IPS-NIHi11 (cell line): ENCODE measurements at places on chromosomes 1 and 21.

DNA sequence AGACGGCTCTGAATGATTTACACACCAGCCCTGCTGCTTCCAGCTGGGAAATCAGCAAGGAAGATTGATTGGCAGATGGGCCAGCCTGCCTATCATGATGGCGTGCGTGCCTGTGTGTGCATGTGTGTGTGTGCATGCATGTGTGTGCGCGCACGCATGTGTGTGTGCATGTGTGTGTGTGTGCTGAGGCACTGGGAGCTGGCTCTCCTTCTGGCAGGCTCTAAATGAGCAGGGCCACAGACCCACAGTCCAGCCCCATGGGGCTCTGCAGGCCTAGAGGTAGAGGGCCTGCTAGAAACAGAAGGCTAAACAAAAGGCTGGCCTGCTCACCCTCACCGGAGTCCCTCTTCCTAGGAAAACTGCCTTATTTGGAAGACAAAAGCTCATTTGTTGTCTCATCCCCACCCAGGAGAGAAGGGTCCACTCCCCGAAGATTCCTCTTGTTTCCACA is 6.0 kb downstream of the KLHDC8A start:
- DNase-seq = peak; percentile 55

GRCh38 chr1:206710460-206710823 is 25.7 kb downstream of the MAPKAPK2 start:
- DNase-seq = no peak

- no peak for DNase-seq
These were observed 24.1 kb upstream of the LCE5A start for GRCh38 chr1:152486400-152487006.

DNA sequence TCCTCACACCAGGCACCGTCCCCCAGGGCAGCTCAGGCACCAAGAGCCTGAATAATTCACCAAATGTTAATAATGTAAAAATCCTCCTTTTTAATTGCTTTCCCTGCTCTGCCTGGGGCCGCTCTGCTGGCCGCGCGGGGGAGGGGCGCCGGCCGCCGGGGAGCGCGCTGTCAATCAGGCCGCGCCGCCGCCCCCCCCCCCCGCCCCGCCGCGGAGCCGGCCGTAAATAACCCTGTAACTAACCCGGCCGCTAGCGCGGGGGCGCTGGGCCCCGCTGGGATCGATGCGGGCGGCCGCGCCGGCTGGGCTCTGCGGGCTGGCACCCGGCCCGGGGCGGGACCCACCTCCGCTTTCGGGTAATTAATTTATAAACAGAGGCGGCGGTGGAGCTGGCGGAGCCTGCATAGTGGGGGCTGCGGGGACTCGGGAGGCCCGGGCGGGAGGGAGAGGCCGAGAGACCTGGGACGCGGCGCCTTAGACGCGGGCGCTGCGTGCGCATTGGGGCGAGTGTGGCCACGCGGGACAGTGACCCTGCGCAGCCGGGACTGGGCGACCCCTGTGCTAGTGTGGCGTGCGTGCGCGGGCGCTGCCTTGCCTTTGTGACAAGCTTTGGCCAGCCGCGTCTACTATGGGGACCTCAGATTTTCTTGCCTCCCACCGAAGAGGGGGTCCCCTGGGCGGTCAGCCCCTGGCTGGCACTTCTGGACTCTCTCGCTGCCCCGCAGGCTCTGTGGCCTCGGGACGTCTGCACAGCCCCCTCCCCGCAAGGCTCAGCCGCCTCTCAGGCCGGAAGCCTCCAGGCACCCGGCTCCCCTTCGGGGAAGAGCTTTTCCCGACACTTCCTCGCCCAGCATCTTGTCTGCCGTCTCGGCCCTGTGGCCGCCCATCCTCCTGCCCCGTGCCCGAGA is 16.6 kb downstream of the SAMD11 start:
- DNase-seq = peak; percentile 78

GRCh38 chr21:29481641-29482040 is 182.9 kb downstream of the BACH1 start:
- DNase-seq = no peak

DNA sequence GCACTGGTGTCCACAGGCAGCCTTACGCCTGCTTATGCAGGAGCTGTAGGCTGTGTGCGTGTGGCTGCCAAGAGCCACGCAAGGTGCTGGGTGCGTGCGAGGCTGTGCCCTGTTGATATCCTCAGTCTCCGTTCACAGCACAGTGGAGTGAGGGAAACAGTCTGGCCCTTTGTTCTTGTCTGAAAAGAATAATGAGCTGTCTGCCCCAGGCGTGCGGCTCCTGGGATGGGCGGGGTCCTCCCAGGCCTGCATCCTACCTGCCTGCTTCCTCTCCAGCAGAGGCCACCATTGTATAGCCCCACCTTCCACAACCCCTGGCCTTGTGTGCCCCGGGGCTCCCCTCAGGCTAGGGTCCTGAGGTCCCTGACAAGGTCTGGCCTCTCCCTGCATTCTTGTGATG is 47.0 kb upstream of the KDM4A start:
- DNase-seq = no peak

DNA sequence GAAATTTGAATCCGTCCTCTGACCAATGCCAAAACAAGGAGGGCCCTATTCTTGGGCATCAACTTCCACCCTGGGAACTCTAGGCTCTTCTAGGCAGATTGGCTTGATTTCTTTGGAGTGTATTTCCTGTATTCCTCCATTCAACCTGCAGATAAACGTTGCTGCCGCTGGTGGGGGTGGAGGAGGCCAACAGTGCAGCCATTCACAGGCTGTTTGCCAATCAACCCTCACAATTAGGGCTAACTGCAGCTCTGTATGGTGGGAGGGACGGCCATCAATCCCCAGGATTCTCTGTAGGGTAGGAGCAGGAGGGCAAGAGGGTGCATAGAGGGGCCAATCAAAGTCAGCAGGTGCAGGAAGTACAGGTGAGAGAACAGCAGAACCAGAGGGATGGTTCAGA is 273.1 kb upstream of the PROX1 start:
- peak; percentile 24 for DNase-seq

GRCh38 chr1:28200234-28200873 is 23.9 kb upstream of the PTAFR start:
- no peak for DNase-seq

DNA sequence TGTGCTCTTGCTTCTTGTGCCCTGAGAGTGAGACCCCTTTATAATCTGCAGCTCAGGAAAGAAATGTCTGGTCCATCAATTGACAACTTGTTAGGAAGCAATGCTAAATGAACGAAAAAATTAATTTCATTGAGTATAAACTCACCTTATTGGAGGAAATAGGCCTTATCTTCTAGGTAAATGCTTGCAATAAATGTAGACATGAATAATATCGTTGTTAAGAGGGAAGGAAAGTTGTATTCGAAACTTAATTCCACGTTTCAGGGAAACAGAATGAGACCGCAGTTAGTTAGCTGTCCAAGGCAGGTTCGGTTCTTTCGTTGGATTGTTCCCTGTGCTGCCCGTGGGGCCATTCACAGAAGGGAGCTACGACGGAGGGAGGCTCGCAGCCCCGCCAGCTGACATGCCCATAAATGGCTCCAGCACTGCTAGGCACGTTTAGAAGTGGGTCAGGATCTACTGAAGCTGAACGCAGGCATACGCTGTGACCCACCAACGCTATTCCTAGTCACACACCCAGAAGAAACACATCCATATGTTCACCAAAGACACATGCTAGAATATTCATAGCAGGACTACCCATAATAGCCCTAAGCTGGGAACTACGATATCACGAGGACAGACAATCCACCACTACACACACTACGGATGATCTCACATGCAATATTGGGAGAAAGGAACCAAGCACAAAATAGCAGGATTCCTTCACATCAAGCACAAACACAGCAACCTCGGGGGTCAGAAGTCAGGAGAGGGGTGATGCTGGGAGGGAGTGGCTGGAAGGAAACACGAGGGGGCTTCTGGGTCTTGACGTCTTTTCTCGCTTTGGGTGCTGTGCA is 56.2 kb upstream of the LBR start:
- DNase-seq = no peak

- DNase-seq = no peak
These were observed 37.0 kb downstream of the ARHGEF10L start for GRCh38 chr1:17576519-17576853.

- DNase-seq = no peak
These were observed 66.1 kb upstream of the RPL11 start for GRCh38 chr1:23625459-23625858.

DNA sequence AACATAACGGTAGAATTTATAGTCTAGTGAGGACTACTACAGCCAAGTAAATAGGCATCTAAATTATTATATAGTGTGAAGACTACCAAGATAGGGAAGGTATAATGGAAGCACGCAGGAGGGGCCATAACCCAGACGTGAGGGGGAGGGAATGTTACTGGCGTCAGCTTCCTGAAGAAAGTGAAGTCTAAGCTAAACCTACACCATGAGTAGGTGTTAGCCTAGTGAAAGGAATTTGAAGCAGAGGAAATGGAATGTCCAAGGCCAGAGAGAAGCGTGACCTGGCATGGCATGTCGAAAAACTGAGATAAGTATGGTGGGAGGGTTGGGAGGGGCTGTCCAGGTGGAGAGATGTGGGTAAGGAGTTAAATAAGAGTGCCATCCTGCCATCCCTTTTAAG is 140.5 kb downstream of the SLC44A5 start:
- DNase-seq = no peak

- no peak for DNase-seq
These were observed 142.2 kb upstream of the CACNA1E start for GRCh38 chr1:181341026-181341632.

DNA sequence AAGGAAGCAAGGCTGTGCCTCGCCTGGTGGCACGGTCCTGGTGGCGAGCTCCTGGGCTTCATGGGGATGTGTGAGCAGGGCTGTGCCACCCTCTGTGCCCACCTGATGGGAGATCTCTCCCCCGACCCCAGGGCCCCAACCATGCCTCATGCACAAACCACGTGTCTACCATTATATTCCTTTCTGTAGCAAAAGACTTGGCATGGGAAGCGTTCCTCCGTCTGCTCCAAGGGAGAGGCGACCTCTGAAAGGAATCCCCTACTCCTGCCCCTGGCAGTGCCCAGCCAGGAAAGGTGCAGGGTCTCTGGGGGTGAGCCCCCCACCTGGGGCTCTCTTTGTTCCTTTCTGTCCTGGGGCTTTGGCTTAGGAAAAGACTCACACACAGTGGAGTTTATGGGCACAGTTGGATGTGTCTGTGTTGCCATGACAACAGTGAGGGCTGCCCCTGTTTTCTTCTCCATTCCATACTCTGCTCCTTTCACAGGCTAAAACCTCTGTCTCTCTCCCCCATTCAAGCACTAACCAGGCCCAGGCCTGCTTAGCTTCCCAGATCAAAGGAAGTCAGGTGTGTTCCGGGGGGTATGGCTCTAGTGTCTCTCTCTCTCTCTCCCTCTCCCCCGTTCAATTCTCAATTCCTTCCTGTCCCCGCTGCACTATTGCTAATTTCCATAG is 21.4 kb upstream of the LRRN2 start:
- DNase-seq = peak; percentile 70

GRCh38 chr1:29934255-29934772 is 698.0 kb downstream of the PTPRU start:
- no peak for DNase-seq

- no peak for DNase-seq
These were observed 1246.3 kb downstream of the NCAM2 start for GRCh38 chr21:22244516-22244915.

DNA sequence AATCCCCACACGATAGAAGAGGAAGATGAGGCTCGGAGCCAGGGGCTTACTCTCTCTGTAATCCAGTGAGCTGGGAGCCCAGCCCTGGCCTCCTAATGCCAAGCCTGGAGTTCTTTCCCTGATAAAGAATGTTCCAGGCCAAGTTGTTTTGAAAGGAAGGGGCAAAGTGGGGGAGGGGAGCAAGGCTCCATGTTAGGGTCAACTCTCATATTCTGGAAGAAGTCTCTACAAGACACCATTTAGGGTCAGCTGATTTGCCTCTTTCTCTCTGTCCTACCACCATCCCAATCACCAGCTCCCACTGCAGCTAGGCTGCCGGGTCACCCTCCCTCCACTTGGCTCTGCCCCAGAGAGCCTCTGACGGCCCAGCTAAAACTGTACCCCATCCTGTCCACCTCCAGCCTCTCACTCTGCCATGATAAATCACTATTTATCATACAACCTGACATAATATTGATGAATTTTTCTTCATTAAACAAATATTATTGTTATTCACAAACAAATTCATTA is 95.0 kb downstream of the GLIS1 start:
- no peak for DNase-seq

- no peak for DNase-seq
These were observed 28.8 kb downstream of the MEF2D start for GRCh38 chr1:156471496-156472490.

DNA sequence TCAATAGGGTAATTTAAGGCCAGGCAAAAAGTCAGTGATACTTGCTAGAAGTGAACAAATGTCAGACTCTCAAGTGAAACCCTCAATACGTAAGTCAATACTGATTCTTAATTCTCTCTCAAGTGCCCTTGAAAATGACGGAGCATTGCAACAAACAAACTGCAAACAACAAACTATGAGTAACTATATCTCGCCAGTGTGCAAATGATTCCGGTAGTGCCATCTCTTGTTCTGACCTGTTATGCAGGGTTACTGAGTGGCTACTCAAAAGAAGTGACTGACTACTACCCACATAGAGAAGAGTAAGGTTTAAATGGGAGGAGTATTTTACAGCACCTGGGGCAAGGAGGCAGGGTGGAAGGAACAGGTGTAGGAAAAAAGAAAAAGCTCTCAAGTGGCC is 1.6 kb downstream of the SLC19A2 start:
- DNase-seq = no peak

DNA sequence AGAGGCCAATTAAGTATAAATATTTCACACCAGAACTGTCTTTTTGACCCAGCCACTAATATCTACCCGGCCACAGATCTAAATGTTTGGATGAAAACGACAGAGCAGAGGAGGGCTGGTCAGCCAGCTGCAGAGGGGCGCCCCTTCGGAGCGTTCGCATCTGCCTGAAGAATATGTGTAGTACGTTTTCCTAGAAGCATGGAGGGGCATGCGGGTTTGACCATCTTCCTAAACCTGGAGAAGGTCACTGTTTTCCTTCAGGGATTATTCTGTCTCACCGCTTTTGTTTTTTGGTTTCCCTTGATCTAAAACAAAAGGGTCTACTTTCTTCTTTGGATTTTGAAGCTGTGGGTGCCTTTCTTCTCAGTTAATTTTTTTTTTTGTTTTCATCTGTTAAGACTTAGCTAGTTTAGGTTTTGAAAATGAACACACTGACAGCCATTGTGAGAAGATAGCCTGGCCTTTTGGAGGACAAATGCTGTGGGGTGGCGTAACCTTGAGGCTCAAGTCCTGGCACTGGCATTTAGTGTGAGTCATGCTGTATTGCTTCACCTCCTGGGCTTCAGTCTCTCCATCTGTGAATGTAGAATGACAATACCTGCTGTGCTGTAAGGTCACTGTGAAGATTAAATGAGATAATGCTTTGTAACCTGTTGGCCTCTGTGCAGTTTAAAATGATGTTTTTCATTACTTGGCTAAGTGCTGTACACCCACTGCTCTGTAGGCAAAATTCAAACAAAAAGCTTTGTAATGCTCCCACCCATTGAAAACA is 74.1 kb upstream of the IRF2BP2 start:
- DNase-seq = peak; percentile 63

DNA sequence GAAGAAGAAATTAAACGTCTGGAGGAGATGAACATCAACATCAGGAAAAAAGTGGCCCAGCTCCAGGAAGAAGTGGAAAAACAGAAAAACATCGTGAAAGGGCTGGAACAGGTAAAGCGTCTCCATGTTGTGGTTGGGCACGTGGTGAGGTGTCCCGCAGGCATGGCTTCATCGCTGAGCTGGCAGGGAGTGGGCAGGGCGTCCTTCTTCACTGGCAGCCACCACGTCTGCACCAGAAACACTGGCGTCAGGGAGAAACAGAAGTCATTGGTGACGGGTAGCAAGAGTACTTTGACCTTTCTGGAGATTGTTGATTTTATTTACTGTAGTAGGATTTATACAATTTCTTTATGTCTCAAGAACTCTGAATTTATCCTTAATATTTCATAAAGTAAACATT is 59.0 kb upstream of the DIP2A start:
- no peak for DNase-seq
